ENCODE measurements at places on chromosomes 7 and 10.

DNA sequence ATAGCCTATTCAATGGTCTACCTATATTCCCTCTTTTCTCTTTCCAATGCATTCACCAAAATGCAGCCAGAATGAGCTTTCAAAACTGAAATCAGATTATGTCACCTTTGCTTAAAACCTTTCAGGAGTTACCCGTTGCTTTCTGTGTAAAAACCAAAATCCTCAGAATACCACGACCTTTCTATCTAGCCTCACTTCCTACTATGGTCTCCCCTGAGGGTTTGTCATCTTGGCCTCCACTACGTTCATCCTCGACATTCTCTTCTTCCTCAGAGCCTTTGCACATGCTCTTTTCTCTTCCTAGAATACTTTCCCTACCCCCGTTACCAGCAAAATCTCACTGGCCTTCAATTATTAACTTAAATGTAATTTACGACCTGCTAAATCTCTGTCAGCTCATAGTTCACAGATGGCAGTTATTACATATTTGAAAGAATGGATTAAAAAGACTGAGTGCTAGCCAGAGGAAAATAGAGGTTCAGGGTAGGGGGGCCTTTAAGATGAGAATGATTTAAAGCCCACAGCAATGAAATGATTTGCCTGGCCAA lies 380.8 kb upstream of the C7orf33 start:
- DNase-seq: no peak

DNA sequence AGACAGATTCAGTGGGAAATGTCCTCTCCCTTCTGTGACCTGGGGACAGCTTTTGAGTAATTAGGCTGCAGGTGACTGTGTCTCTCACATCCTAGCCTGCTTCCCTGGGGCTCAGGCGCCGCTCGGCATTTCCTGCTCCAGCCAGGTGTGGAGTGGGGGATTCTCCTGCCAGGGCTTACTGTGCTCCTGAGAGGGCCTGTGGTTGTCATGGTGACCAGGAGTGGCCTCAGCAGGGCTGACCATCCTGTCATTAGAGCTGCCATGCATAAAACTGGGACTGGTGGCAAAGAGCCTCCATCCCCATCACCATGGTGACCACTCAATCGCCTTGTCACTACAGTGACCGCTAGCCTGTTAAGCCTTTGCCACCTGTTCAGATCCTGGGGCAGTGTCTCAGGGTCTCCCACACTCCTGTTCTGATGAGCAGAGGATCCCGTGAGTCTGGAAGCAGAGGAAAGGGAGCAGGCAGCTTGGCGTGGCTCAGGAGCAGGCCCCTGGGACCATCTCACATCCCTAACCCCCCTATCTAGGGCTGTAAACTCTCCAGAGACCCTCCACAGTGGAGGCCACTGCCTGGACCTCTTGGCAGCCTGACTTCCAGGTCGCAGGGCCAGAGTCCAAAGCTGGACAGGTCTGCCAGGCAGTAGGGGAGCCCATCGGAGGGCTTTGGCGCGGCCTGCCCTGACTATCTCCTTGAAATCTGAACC lies at the start of gene GCK:
Gene GCK (minus strand): TSS at position 154 of the 707 bp plus-strand sequence. CDS start 486 bp downstream, outside the sequence.
- DNase-seq: no peak

- DNase-seq: no peak
Observed at GRCh38 chr7:31006857-31007256, 43.1 kb downstream of the GHRHR start.

GRCh38 chr10:116810120-116810500 lies 39.2 kb upstream of the ENO4 start:
- DNase-seq: no peak

GRCh38 chr7:22831602-22832305 lies 9.1 kb upstream of the TOMM7 start:
- DNase-seq: no peak

DNA sequence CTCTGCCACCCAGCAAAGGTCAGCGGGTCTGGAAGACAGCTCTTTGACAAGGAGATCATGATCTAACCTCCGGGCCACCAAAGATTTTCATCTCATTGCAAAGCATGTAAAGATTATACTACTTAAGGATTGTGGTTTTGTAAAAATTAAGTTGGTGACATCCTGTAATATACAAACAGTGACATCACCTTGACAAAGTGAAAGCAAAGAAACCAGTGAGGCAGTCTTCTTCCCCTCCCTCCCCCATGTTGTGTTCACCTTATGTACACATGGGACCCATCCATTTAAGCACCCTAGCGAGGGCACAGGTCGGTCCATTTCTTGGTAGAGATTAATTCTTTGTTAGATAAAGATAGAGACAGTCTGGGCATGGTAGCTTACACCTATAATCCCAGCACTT lies 3.9 kb downstream of the MDH2 start:
- DNase-seq: no peak

GRCh38 chr10:104085801-104086400 lies at the start of gene COL17A1:
COL17A1 (minus strand) TSS chr10:104085880; CDS start chr10:104080673, 5,207 bp downstream.
- DNase-seq: no peak

DNA sequence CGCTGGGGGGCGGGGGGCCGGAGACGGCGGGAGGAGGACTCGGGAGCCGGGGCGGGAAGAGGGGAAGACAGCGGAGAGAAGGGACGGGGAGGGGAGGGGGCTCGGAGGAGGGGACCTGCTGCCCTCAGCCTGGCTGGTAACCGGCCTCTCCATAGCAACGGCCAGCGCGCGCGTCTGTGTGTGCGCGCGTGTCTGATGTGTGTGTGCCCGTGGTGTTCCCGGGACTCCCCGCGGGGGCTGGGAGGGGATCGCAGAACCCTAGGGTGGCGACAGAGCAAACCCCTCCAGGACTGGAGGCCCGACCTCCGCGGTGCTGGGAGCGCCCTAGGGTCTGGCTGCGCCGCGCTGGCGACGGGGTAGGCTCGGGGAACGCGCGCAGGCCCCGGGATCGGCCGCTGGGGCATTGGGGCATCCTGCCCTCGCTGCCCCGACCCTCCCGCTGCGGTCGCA lies 356.3 kb downstream of the DNAJB6 start:
- no peak for DNase-seq

- no peak for DNase-seq
Observed at GRCh38 chr7:148563583-148564274, 26.8 kb upstream of the C7orf33 start.

DNA sequence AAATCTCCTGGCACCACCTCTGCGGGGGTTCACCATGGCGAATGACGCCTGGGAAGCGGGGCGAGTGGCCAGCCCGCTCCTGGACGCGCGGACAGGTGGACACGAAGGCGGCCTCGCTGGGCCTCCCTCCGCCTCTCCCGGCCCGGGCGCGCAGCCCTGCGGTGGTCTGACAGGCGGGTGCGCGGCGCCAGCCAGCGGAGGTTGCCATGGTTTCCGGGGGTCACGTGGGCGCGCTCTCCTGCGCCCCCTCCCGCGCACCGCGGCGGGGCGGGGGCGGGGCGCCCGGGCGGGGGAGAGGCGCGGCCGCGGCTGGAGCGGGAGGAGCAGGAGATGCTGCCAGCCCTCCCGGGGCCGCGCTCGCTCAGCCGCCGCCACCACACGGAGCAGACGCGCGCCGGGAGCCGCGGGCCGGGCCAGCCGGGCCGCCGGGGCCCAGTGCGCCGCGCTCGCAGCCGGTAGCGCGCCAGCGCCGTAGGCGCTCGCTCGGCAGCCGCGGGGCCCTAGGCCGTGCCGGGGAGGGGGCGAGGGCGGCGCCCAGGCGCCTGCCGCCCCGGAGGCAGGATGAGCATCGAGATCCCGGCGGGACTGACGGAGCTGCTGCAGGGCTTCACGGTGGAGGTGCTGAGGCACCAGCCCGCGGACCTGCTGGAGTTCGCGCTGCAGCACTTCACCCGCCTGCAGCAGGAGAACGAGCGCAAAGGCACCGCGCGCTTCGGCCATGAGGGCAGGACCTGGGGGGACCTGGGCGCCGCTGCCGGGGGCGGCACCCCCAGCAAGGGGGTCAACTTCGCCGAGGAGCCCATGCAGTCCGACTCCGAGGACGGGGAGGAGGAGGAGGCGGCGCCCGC lies at the start of gene PRKAR2B:
Gene PRKAR2B (plus strand): TSS at position 359 of the 848 bp plus-strand sequence. CDS start 203 bp downstream, at position 562.
- peak; percentile 79 for DNase-seq

DNA sequence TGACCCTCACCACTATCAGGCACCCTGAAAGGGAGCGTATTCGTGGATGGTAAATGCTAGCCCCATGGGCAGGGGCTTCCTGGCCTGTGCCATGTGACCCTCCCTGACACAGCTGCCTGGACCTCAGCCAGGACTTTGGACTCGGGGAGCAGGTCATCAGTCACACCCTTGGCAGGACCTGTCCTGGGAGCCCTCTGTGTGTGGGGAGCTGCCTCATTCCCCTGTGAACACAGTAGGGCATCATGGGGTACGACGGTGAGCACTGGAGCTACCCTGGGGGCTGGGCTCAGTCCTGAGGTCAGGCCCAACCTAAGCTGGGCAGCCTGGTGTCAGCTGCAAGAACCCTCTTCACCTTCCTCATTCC lies 129.3 kb upstream of the FAM20C start:
- no peak for DNase-seq

DNA sequence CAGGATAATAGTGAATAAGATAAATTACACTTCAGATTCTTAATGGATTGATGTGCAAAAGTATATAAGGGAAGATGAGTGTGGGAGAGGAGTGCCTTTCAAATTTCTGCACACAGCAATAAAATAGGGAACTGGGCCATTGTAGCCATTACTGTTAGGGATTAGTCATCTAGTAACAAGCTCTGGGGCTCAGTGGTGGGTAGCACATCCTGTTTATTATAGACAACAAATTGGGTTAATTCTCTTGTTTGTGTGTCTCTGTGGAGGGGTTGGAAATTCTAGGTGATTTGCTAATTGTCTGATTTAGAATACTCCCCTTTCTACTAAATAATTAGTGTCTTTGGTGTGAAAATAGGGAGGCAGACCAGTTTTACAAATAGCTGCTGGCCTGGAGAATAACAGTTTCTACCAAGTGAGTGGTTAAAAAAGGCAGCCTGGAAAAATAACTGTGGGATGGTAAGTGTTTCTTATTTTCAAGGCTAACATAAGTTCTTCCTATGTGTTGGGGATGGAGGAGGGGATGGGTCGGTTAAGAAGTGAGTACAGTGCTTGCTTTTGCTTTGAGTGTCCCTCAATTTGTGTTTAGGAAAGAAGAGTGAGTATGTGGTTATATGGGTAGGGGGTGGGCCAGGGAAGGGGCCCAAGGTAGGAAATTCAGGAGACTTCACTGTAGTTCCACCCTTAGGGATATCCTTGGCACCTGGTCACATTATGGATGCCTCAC lies 43.3 kb upstream of the TMEM248 start:
- DNase-seq: no peak

GRCh38 chr7:127581716-127582115 lies 3.7 kb downstream of the GCC1 start:
- DNase-seq: no peak

DNA sequence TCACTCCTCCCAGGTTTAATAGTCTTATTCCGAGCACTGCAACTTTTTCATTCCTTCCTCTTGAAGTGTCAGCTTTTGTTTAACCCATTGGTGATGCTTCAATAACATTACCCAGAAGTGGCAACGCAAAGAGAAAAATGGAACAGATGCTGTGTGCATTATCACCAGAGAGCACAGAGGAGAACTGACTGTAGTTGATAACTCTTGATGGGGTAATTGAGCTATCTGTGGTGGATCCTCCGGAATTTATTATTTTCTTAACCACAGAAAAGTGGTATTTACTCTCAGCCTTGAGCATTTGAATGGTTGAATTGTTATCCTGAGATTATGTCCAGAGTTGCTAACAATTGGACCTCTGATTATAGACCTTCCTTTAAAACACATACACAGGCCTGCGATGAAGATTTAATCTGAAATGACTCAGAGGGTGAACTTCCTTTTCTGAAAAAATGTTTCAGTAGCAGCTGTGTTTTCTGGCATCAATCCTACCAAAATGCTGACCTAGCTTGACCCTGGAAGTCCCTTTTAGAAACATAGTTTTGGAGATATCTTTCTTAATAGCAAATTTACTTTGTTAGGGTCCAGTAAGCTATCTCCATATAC lies 1584.4 kb upstream of the LRRTM3 start:
- peak; percentile 2 for DNase-seq

DNA sequence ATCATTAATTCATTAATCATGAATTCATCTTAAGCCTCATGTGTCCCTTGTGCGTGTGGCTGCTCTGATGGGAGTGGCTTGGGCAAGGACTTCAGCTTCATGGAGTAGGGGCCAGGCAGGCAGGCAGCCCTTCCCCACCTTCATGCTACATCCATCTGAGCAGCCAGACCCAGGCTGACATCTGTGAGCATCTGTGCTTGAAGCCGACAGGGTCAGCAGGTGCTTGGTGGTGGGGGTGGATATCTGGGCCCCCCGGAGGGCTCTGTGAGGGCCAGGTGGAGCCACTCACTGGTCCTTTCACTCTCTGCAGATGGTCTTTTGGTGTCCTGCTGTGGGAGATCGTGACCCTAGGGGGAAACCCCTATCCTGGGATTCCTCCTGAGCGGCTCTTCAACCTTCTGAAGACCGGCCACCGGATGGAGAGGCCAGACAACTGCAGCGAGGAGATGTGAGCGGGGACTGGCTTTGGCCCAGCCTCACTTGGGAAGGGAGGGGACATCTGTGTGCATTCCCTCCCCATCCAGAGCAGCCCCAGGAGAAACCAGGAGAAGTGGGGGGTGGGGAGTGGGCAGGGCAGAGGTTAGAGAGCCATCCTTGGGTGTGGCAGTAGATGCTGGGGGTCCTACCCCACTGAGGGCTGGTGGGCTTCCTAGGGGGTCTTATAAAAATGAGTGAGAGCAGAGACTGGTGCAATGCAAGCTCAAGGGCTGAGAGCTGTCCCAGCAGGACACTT lies 14.7 kb upstream of the CSGALNACT2 start:
- no peak for DNase-seq

DNA sequence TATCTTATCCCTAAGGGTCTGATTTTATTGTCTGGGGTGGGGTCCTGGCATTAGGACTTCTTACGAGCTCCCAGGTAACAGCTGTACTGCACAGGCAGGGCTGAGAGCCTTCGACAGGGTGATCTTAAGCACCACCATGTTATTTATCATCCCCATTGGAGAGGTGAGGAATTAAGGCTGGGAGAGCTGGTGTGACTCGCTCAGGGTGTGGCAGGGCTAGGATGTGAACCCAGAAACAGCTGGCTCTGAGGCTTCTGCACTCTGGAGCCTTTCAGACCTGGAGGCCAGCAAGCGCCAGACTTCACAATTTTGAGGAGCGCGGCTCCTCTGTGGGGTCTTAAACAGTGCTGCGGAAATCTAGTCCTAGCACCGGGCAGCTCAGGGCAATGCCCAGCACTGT lies 27.4 kb upstream of the NDST2 start:
- no peak for DNase-seq

DNA sequence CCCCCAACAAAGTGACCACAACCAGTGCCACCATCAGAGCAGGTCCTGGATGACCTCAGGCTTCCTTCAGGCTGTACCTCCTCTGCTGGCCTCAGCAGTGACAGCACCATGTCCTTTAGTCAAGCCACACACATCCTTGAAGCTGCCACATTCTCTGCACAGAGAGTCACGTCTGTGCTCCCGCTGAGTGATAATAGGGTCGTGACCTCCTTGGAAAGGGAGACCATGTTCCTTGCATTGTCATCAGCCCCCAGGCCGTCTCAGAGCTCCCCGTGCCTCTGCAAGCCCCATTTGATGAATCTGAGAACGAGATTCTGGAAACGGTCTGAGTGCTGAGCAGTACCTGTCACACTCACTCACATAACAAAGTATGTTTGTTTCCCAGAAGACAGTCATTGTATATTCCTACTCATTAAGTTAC lies 106.5 kb upstream of the PRR15 start:
- peak; percentile 35 for DNase-seq

Data from pons (tissue), 1 donor.